Thymus (tissue), 14 donors: ENCODE measurements at places on chromosomes 4 and X.

GRCh38 chrX:154489182-154489581 lies 1.2 kb downstream of the SLC10A3 start:
- no peak for DNase-seq

DNA sequence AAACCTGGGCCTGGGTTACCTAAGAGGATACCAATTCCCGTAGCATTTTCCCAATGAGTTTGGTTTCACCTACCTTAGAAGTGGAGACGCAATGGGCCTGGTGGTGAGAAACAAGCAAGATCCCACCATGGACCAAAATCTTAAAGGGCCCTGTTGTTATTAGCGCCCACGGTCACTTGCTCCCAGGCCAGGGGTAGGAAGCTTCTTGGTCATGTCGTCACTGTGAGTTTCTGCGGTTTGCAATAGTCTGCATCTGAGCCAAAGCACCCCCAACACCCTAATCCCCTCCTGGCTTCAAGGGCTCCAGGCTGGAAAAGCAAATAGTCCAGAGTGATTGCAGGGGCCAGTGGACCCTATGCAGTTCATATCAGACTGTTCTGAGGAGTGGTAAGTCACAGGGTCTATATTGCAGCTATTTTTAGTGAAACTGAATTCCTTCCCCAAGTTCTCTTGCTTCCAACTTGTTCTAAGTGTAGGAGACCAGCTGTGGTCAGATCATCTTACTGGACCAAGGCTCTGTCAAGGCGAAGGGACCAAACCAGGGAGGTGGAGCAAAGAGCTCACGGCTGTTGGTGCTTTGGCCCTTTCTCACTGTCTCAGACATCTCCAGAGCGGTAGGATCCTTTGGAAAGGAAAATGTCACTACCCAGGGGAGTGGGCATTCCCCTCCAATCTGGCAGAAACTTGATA lies 307.9 kb upstream of the F9 start:
- DNase-seq, result no peak

DNA sequence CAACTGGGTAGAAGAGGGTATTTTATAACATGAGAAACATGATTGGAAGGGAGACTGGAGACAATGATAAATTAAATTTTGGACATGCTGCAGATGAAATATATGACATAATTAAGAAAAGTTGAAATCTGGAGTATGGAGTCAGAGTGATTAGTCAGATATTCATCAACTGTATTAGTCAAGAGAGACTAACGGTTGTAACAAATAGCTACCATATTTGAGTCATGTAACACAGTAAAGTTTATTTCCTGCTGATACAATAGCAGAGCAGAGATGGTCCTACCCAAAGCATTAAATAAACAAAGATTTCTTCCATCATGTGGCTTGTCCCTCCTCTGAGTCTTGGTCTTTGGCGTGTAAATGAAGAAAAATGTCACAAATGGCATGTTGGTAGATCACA lies 321.3 kb downstream of the GALNTL6 start:
- DNase-seq, result no peak

- no peak for DNase-seq
Observed at GRCh38 chrX:40878766-40879165, 143.4 kb upstream of the MED14 start.

- DNase-seq, result no peak
Observed at GRCh38 chr4:156280686-156281085, 327.0 kb upstream of the CTSO start.

DNA sequence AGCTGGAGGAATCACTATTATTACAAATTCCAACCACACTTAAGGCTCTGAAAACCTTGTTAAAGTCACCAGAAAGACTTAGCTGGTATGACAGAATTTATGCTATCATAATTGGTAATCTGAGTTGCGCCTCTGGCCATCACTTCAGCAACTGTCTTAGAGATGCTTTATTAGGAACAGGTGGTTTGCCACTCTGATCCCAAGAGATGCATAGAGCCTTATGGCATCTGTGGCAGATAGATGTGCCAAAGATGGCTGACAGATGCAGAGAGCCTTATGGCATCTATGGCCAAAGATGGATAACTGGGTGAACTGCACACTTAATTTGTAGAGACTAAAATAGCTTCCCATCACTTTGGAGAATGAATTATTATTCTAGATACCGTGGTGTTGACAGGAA lies 32.3 kb upstream of the PLAC8 start:
- DNase-seq, result no peak

DNA sequence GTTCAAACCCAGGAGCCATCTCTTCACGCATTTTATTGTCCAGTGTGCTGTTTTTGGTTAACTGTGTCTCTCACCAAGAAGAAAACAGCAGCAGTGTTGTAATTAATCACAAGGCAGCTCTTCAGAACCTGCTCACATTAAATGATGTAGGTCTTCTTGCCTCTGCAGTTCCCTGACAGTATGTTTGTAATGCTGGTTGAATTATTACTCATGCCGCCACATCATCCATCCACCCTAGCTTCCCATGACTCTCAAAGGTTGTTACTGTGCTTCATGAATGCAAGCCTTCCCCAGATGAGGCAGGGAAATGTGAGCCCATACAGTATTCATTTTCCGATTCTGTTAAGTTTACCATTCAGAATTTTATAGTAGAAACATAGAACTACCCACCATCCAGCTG lies 17.4 kb downstream of the TLR10 start:
- DNase-seq, result no peak

DNA sequence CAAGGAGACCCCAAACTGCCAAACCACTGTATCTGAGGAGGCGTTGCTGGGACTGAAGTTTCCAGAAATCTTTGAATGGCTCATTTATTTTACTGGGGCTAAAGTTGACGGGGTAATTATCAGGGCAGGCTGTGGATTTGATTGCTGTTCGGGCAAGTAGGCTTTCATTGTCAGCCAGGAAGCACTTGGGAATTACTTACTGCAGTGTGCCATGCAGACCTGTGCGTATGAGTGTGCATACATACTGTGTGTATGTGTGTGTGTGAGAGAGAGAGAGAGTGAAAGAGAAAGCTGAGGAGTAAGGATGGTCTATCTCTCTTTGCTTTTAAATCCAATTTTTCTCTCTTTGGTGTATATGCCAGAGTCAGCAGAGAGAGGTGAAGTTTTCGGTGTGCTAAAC lies 122.7 kb downstream of the NPNT start:
- DNase-seq, result no peak

DNA sequence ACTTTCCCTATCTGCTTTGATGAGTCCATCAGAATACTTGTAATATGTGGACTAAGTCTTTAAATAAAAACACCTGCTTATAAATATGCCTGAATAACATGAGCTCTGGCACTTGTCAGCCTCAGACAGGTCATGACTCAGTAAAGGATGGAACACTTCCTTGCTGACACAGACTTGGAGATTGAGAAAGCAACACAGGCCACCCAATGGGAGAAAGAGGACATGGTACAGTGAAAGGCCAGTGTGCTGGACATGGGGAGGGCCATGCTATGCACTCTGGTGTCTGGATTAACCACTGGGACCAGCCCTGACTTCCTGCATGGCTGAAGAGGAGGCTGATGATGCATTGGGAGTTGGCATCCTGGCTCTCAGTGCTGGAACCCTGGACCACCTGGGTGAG lies 149.5 kb downstream of the DHRSX start:
- DNase-seq, result no peak

DNA sequence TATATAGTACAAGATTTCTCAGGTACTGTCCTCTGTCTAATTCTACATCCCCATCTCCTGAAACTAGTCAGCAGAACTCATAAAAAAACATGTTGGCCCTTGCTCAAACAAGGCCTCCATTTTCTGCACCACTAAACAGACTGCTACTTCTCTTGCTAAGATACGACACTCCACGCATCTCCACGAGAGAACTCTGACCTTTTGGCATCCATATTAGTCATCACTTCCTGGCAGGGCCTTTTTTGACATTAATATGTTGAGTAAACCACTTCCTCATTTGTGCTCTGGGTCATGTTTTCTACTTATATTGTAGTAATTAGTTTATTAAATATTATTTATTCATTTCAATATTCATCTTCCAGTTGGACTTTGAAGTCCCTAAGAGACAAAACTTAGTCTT lies 65.6 kb downstream of the DCAF8L1 start:
- DNase-seq, result no peak

DNA sequence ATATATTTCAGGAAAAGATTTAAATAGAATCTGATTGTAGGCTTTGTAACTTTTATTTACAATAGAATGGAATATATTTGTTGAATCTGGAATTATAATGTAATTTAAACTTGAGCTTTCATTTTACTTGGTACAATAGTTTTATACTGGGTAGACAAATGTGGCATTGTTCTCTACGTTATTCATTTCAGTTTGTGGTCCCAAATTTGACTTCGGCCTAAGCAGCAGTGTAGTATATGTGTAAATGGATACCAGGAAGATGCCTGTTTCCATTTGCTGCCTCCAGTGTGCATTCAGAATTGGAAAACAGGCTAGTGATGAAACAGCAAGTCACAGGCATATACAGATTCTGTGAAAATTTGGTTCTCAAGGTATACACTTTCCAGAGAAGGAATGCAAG lies 77.8 kb downstream of the CLDN22 start:
- no peak for DNase-seq

GRCh38 chr4:86944964-86945781 lies 10.4 kb downstream of the AFF1 start:
- no peak for DNase-seq

DNA sequence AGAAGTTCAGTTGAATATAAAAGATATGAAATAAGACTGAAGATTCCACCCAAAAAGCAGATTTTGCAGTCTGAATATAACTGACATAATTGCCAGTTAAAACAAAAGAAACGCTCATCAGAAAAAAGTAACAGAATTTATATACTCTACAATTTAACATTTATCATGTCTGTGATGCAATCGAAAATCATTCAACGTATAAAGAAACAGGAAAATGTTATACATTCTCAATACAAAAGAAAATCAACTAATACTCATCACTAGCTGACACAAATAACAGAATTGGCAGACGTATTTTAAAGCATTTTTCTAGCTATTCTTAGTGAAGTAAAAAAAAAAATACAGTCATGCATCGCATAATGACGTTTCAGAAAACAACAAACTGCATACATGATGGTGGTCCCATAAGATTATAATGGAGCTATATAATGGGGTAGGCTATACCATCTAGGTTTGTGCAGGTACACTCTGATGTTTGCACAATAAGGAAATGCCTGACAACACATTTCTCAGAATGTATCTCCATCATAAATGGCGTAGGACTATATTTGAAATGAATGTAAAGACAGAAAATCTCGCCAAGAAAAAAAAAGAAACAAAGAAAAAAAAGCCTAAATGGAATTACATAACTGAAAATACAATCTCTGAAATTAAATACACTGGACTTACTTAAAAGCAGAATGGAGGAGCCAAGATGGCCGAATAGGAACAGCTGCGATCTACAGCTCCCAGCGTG lies 34.3 kb downstream of the OR13H1 start:
- DNase-seq, result no peak

- no peak for DNase-seq
Observed at GRCh38 chrX:68675571-68675970, 28.1 kb downstream of the STARD8 start.

GRCh38 chr4:152909901-152910300 lies 26.2 kb upstream of the FHDC1 start:
- DNase-seq, result no peak

- no peak for DNase-seq
Observed at GRCh38 chr4:81421346-81422218, 50.1 kb downstream of the RASGEF1B start.

DNA sequence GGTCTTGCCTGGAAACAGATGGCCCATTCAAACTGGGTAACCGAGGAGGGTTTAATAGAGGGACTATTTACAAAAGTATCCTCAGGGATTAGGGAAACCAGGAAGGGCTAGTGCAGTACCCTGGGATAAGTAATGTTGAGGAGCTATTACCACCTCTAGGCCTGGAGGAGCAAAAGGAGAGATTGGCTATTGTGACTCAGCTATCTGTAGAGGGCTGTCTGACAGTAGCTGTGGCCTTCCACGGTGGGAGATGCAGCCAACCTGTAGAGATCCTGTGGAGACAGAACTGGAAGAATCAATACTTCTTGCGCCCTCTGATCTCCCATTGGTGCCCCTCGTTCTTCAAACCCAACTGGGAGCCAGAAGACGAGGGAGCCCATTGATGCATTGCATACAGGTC lies 34.1 kb upstream of the RPS6KA3 start:
- DNase-seq, result no peak

GRCh38 chrX:40531056-40531826 lies 49.5 kb upstream of the ATP6AP2 start:
- no peak for DNase-seq

DNA sequence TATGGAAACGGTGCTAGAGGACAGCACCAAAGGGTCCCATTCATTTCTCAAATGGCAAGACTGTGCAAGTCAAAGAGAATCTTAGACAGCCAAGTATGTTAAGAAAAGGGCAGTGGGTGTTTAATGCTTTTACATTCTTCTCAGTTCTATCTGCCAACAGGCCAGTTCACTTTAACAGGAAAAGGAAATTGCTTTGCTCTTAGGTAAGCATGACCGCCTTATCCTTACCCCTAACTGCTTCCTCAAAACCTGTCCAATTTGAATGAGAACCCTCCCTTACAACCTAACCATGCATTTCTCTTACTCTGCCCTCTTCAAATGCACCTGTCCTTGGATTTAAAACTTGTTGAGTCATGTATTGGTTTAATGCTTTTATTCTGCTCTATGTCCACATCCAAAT lies 44.5 kb upstream of the BLTP1 start:
- DNase-seq, result no peak

- DNase-seq, result no peak
Observed at GRCh38 chr4:83362492-83363329, 28.1 kb upstream of the HPSE start.

GRCh38 chr4:151990201-151990600 lies 229.4 kb upstream of the GATB start:
- DNase-seq, result no peak

DNA sequence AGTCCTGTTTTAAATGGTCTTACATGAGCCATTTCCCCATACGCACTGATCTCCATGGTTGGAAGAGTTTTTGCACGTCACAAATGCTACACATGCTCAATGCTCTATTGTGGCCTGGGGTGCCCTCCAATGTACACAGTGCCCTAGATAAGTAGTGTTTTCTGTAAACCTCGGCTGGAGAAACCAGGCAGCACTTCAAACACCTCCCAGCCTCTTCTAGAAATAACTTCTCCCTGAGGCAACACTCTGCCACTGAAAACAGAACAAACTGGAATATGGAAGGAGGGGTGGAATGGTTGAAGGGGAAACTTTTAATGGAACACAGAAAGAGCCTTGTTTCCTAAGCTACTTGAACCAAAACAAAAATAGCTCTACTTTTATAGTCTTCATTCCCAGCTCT lies 123.9 kb upstream of the CBR4 start:
- DNase-seq, result no peak

GRCh38 chrX:54930291-54931049 lies 9.8 kb downstream of the TRO start:
- no peak for DNase-seq

GRCh38 chr4:81498046-81498445 lies 26.3 kb upstream of the RASGEF1B start:
- no peak for DNase-seq

GRCh38 chrX:133214301-133214700 lies 3.9 kb downstream of the TFDP3 start:
- no peak for DNase-seq

GRCh38 chr4:173485164-173485563 lies 44.9 kb downstream of the HAND2 start:
- no peak for DNase-seq
